ENCODE measurements at places on chromosomes 12 and 14.

DNA sequence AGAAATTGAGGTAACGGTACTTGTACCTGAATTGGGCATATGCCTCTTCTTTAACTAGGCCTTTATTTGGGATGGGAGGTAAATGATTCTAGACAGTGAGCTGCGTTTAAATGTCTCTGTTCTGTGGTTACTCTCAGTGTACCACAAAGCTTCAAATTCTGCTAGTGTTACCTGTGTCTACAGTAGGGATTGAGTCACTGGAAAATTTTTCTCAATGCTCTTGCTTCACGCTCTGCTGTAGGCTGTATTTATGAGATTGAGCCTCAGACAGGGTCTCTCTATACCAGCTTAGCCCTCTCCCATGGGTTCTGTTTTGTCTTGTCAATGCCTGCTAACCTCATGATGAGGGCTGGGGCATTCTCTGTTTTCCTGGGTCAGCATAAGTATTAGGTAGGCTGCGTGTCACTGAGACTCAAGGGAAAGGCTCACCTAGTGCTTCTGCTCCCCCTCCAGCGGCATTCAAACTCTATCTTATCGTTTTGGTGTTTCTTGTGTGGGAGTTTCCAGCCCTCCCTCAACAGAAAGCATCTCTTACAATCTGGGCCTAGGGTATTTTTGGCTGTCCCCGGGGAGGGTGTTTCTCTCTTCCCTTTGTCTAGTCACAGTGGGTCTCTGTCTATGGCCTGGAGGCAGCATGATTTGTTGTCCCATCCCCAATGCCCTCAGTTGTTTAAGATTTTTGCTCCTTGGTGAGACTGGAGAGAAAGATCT is 285.8 kb downstream of the ADGRD1 start:
- no peak for DNase-seq

DNA sequence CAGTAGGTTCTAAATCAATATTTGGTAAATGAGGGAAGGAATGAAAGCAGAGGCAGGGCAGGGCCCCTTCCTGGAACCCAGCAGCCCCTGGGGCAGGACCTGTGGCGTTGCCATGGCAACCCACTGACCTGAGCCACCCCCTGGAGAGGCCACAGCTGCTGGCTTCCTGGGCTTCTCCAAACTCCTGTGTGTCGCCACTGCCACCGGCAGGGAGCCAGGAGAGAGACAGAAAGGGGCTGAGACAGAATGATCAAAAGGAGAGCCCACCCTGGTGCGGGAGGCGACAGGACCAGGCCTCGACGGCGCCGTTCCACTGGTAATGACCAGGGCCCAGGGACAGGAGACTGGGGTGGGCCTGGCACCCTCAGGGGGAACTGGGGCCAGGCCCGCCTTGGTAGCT is 18.2 kb downstream of the RFX4 start:
- no peak for DNase-seq

- DNase-seq, result no peak
These were observed 5.1 kb downstream of the MON2 start for GRCh38 chr12:62471734-62472133.

DNA sequence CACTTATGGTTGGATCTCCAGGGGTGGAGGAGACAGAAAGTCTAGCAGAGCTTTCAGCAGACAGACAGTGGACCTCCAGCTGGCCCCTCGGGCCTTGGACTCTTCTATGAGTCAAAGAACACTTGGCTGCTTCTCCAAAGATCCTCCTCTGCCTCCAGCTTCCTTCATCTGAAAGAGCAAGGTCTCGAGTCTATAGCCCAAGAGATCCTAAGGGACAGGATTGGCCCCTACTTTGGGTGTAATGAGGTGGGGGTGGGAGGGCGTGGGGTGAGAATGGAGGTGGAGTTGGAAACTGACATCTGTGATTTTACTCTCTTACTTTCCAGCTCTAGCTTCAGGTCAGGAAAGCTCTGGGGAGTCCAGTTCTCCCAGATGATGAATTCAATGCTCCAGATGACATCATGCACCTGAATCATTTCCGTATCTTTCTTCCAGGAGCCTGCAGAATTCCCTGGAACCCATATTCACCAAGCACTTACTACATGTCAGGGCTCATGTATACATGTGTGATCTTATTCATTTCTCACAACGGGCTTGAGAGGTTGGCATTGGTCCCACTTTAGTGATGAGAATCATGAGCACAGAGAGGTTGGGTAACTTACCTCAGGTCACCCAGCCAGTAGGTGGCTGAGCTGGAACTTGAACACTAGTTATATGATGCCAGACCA is 10.2 kb upstream of the PGF start:
- no peak for DNase-seq

DNA sequence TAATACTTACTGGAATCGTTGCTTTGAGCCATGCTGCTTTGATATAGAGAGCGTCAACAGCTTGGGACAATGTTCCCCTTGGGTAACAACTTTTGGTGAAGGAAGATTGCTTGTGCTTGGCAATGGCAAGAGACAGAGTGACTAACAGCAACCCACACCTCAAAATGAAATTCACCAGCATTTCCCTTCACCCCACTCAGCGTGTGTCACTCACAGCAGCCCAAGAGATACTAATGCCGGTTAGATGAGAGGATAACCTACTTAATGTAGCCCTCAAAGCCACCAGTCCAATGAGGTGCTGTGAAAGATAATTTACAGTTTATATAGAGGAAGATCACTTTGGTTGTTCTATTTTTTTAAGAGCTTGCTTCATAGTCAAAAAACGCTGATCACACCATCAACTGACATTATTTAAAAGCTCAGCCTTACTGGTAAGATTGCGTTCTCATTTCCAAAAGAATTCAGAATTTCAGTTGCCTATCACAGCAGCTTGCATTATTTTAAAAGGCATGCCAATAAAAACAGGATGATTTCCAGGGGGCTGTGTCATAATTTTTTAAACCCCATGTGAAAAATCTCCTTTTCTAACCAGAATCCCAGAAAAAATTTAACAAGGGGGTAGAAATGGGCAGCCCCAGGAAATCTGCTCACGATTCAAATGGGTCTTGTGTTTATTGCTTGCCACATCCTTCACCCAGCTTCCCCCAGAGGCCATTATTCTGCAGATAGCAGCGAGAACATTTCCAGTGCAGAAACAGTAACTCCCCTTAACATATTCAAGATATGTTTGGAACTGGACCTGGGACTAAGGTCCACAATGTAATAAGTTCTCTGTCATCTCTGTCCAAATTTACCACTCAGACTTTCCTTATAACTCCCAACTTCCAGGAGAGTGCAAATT is at the start of gene IL26:
Gene IL26, minus strand, starts transcription at position 235 of the 901 bp plus-strand sequence. Its CDS starts 54 bp downstream, at position 181.
- DNase-seq, result no peak
